ENCODE measurements at places on chromosomes 5 and 9.

GRCh38 chr9:137960496-137960895, 82.9 kb downstream of the CACNA1B start:
- DNase-seq: no peak

GRCh38 chr5:10559871-10560270, 4.0 kb upstream of the ANKRD33B start:
- no peak for DNase-seq

GRCh38 chr5:154694159-154694558, 61.0 kb upstream of the LARP1 start:
- no peak for DNase-seq

DNA sequence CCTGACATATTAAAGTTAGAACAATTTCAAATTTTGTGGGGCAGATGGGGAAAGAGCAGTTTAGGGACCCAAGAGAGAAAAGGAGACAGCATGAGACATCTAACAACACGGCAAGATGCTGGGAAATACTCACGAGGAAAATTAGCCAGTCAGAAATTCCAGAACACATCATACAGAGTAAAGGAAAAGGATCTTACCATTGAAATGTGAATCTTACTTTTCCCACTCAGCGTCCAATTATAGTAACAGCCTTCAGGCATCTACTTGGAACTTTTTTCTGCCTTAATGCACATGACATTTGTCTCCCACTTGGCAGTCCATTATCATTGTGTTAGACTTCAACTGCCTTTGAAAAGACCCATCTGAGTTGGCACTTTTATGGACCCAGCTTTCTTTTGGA, 189.7 kb upstream of the SLC27A6 start:
- DNase-seq: no peak

GRCh38 chr5:139642891-139643871, 5.0 kb upstream of the CXXC5 start:
- DNase-seq: no peak

- DNase-seq: no peak
Observed at GRCh38 chr5:174844971-174845370, 120.6 kb downstream of the MSX2 start.

GRCh38 chr9:101795147-101795546, 56.7 kb upstream of the GRIN3A start:
- DNase-seq: peak; percentile 11

GRCh38 chr5:81852291-81853029, 101.6 kb upstream of the SSBP2 start:
- DNase-seq: no peak

GRCh38 chr5:23419115-23419514, 88.3 kb upstream of the PRDM9 start:
- DNase-seq: no peak

DNA sequence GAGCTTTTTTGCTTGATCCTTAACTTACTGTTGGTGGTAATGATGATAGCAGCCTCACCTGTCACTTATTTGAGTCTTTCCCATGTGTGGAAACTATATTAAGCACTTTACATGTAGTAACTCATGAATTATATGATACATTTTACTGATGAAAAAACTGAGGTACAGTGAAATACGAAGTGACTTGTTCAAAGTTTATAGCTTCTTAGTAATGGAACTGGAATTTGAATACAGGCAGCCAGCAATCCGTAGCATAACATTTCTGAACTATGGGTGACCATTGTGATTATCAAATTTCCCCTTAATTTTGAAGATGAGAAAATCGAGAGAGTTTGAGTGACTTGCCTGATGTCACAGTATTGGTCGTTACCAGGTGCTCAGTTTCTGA, 17.3 kb downstream of the SCAMP1 start:
- no peak for DNase-seq

DNA sequence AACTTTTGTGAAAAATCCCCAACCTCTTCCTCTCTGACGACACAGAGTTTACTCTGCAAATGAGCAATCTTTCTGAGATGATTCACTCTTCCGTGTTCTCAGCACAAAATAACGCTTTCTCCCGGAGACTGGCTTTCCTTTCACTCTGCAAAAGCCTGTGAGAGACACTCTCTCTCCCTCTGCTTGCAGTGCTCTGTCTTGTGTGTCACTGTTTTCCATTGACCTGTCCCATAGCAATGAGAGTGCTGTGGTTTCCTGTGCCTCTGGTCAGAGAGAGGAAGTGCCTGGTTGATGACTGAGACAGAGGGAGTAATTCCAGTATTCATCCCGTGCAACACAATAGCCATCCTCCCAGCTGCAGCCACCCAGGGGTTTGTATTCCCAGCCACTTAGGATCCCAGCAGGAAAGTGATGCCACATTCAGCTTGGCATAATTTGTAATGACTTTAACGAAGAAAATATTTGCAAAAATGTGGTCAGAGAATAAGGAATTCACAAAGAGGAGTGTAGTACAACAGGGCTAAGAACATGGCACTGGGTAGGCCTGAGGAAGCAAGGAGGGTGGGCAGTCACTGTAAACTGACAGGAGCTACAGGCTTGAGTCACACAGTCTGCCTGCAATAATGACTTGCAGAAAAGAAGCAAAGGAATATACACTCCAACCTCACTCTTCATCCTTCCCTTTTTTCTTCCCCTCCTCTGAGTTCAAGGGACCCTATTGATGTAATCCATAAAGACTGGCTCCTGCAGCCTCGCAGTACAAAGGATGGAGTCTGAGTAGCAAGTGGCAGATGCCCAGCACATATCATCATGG, 463.5 kb upstream of the RGMB start:
- peak; percentile 99 for DNase-seq

DNA sequence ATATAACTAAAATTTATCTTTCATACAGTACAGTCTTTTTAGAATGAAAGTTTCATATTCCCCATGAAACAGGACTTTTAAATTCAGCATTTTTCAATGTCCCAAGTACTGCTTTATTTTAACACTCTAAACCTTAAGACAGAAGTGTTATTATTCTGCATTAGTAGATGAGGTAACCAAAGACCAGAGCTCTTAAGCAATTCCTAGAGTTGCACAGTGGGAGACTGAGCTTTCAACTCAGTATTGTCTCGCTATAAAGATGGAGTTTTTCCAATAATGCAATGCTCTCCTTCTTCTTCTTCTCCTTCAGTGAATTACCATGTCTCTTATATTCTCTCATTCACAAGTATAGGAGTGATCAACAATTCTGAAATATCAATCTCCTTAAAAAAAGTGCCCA, 479.7 kb downstream of the CETN3 start:
- no peak for DNase-seq

- DNase-seq: no peak
Observed at GRCh38 chr9:73024601-73025034, 71.8 kb upstream of the ALDH1A1 start.

GRCh38 chr9:127763918-127764384, 14.5 kb downstream of the SH2D3C start:
- no peak for DNase-seq

DNA sequence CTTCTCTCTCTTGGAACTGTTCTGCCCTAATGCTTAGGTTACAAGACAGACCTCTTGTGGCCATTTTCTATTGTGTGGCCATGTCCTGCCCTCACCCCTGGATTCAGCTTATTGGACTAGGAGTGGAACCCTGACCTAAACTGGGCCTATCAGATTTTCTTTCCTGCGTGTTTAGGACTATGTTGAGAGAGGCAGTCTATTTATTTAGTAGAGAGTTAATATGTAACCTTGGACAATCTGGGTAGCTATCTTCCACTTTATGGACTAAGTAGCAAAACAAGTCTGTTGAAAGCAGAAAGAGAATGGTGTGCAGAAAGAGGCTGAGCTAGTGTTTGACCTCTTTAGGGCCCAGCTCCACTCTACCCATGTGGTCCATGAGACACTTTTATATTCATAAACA, 82.6 kb upstream of the SMIM32 start:
- no peak for DNase-seq

GRCh38 chr5:169695919-169696490, 58.9 kb downstream of the DOCK2 start:
- DNase-seq: peak; percentile 99

DNA sequence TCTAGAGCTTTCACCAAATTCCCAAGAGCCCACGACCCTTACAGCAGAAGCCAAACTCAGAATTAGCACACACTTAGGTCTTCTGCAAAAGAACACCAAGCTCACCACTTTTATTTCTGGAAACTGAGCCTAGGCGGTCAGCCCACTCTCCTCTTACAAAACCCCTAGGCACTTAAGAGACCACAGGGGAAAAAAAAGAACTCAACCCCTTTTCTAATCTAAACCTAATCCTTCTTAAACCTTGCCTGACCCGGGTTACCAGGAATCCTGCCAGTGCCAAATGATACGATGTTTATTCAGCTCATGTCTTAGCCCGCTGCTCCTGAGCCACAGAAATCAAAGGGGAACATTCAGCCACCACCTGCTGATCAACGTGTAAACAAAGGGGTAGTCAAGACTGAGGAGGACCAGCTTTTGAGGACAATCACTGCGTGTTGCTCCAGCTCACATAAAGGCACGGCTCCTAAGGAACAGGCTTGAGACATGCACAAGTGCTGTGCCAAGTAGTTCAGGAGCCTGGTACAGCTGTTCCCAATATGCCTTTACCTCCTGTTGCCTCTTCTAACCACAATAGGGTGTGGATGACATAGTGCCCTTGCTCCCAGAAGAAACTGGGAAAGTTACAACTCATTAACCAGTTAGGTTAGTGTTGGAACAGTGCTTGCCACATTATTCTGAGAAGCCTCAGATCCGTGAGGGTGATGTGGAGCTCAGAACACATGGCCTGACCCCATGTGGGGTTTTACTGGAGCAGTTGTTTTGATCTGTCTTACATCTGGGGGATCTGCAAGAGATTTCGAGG, 49.3 kb downstream of the ZFAND5 start:
- no peak for DNase-seq

DNA sequence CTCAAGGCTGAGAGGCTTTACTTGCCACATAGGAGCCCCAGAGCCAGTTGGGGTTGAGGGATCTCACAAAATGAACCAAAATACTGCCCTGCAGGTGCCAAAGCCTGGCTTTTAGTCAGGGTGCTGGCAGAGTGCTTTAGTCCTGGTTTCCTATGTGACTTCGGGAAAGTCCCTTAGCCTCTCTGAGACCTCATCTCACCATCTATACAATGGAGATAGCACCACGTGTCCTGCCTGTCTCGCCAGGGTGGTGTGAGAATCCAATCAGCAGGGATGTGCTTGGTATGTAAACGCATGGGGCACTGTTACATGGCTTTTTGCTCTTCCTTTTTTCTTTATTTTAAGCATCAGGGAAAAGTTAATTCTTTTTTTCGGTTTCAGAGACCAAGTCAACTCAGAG, 68.3 kb downstream of the SHB start:
- no peak for DNase-seq

GRCh38 chr5:67935908-67936566, 279.5 kb upstream of the PIK3R1 start:
- DNase-seq: no peak

DNA sequence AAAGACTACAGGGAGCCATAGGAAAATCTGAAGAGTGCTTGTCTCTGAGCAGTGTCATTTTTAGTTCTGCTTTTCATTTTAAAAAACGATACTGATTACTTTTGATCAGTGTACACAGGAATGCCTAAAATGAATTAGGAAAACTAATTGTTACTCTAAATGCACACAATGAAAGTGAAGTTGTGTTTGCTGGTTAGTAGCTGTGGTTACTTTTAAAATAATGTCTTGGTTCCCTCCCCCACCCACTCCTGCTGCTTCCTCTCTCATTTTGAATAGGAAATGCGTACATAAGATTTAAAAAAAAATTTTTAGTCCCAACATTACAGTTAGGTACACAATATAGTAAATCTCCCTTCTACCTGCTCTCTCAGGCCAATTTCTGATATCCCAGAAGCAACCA, 47.5 kb upstream of the PLPP1 start:
- no peak for DNase-seq

- no peak for DNase-seq
Observed at GRCh38 chr5:124401476-124402143, 344.8 kb downstream of the ZNF608 start.

- DNase-seq: no peak
Observed at GRCh38 chr9:118088090-118088489, 383.9 kb downstream of the TLR4 start.

- DNase-seq: no peak
Observed at GRCh38 chr5:97076098-97076497, 66.3 kb downstream of the LIX1 start.

- DNase-seq: no peak
Observed at GRCh38 chr9:112443200-112443599, 43.4 kb upstream of the KIAA1958 start.

GRCh38 chr5:179607160-179607931, 16.1 kb downstream of the HNRNPH1 start:
- DNase-seq: no peak

GRCh38 chr5:50440651-50441492, at the start of gene EMB:
TSS of gene EMB (minus strand) at chr5:50441288. CDS start at chr5:50441151, 137 bp downstream.
- DNase-seq: no peak

GRCh38 chr9:131960311-131960710, 119.4 kb downstream of the MED27 start:
- DNase-seq: no peak

DNA sequence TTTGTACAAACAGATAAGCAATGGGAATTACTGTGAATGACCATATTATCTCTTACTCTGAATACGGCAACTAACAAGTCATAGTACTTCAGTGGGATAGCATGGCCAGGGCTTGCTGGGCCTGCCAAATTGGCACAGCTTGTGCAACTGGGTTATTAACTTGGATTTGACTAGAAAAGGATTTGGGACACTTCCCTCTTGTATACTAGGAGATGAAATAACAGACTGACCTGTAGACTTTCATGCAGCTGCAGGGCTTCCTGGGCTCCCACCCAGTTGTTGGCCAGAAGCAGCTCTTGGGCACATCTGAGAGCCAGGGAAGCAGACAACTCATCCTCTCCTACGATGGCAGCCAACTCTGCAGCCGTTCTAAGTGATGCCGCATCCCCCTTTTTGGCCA, 39.8 kb downstream of the CNOT8 start:
- DNase-seq: no peak

- DNase-seq: peak; percentile 82
Observed at GRCh38 chr9:16247188-16247875, 623.1 kb downstream of the BNC2 start.

- DNase-seq: no peak
Observed at GRCh38 chr5:173015192-173015591, 31.6 kb downstream of the ATP6V0E1 start.

DNA sequence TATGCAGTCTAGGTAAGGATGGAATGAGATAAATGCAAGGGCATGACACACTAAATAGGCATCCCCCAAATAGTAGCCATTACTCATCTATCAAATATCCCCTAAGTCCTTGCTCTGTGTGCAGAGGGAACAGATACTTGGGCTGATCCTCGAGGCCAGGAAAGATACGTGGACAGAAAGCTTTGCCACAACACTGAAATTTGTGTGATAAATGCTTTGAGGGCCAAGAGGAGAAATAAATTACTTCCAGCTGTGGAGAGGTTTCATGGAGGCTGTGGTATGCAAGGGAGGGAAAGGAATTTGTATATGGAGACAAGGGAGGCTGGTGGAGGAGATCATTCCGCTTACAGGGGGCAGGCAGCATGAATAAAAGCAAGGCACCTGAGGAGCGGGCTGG, 18.5 kb downstream of the ATOX1 start:
- DNase-seq: peak; percentile 93

GRCh38 chr5:136840601-136841000, 475.3 kb upstream of the TRPC7 start:
- no peak for DNase-seq
